ENCODE measurements at places on chromosomes 2 and 18.

GRCh38 chr2:103232865-103233264, 471.0 kb downstream of the TMEM182 start:
- DNase-seq: no peak

DNA sequence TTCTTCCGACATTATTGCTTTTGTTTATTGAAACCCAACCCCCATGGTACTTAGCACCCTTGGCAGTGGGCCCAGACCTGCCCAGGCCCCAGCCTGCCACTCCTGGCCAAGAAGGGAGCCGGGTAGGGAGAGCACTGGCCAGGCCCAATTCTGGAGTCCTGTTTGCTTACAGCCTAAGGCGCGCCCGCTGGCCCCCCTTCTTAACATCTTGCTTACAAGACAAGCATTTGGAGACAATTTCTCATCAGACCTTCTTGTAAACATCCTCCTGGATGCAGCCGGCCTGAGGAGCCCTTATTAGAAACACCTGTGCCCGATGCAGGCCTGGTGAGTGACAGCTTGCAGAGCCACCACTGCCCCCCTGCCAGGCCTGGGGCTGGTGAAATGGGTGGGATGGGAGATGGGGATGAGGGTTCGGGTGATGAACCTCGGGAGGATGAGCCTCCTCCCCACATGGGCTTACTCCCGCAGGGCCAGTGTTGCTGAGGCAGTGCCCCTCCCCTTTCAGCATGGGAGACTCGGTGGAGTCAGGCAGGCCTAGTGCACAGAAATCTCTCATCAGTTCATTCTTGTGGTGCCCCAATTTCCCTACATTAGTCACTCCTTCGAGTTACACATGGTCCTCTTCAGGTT, 217.5 kb downstream of the CYP26B1 start:
- no peak for DNase-seq

GRCh38 chr2:168592181-168592831, 136.2 kb downstream of the CERS6 start:
- DNase-seq: no peak

GRCh38 chr2:178756843-178757242, 50.4 kb downstream of the TTN start:
- no peak for DNase-seq

DNA sequence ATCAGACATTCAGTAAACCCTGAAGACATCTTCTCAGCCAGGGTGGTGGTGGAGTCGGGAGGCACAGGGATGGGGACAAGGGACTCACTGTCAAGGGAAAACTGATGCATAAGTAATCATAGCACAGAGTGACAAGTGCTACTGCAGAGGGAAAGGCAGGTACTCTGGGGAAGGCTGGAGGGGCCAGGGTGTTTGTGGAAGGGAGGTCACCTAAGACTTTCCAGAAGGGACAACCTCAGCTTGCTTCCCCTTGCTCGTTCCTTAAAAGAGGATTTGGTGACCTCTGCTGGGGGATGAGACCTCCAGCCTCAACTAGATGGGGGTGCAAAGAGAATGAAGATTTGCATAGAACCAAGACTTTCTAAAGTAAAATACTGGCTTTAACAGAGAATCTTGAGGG, 99.5 kb downstream of the SLC4A3 start:
- no peak for DNase-seq

DNA sequence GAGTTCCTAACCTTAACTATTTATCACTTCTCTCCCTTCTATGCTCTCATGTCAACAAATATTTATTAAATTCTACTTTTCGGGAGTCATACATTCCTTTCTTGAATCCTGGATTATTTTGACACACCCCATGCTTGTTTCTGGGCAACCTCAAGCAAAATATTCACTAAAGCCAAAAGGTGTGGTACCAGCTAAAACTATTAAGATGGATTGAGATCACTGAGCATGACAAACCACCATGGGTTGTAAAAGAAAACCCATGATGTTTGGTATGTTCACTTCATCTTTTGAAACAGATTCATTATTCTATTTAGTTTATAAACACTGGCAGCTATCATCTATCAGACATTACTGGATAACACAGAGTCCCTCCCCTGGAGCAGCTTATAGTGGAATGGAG, 32.5 kb downstream of the DPP4 start:
- DNase-seq: no peak

DNA sequence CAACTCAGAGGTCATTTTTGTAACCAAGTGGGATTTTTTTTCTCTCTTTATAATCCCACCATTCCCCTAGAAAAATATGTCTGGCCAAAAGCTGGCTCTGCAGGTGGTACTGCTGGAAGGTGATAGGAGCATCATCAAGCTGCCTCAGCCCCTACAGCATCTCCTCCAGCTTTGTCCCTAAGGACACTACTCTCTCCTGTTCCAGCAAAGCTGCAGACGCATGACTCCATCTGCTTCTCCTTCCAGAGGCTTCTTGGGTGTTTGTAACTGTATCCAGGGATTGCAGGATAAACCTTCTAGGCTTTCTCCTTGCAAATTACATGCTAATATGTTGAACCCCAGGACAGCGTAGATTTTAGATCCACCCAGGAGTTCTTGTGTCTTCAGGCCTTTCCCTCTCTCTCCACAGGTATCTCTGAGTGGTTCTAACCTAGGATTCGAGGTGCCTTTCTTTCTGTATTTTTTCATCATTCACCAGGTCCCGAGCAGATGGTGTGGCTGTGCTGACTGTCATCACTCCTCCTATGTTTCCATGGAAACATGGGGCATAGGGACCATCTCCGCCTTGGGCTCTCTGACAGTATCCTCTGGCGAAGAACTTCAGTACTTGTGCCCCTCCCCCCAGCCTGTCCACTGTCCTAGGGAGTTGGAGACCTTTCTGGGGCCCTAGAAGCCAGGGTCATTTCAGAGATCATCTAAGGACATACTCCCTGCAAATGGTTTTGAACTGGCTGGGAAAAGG, 34.3 kb downstream of the AFF3 start:
- DNase-seq: peak; percentile 92

DNA sequence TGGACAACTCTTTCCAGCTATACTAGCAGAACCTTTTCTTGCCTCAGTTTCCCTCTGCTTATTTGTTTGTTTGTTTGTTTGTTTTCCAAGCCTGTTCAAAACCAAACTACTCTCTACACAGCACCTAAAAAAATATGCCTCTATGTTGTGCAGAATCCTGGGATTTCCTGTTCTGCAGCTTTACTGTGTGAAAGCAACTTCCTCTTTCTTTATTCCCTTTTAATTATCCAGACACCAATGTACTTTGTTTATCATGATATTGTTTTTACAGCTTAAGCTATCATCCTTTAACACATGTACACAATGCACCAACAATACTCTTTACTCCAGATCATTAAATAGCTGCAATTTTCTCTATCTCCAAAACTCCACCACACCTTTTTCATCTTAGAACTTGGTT, 259.5 kb downstream of the EPHA4 start:
- no peak for DNase-seq

DNA sequence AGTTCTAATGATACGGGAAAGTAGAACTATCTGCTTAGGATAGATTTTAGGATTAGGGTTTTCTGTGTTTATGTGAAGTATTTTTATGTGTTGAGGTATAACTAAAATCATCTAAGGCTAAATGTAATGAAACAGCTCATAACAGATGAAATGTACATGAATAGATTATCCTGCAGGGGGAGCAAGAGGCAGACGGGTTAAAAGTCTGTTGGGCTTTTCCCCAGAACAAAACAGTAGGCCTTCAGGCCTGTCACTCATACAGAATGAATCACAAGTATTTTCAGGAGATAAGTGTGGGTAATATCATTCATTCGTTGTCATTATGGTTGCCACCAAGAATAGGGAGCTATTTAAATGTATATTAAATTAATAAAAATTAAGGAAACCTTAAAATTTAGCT, 107.9 kb upstream of the IL1R2 start:
- DNase-seq: peak; percentile 13

DNA sequence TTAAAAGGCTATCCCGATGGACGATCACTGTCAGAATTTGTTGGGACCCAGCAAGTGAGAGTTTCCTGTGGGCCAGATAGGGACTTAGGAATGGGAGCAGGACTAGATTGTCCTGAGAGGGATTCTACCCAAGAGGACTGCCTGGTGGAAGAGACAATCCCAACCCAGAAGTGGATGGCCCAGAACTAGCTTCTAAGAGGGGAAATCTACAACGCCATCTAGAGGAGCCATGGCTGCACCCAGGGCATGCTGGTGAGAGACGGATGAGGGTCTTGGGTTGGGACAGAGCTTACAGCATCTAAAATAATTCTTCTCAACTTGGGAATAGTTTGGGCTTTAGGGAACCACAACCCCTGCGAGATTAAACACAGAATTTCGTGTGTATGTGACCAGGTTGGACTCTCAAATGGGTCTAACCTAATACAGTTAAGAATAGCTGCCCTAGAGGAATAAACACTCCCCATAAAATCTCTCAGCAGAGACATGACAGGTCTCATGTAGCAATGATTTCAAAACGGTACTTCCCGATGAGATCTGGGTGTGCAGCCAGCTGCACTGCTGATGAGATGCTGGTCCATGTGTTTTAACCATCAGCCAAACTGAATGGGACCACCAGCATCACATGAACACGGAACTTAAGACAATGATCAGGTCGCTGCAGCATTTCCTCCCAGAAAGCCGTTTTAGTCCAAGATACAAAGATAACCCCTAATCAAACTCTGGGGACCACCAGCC, 50.8 kb downstream of the CCBE1 start:
- no peak for DNase-seq

DNA sequence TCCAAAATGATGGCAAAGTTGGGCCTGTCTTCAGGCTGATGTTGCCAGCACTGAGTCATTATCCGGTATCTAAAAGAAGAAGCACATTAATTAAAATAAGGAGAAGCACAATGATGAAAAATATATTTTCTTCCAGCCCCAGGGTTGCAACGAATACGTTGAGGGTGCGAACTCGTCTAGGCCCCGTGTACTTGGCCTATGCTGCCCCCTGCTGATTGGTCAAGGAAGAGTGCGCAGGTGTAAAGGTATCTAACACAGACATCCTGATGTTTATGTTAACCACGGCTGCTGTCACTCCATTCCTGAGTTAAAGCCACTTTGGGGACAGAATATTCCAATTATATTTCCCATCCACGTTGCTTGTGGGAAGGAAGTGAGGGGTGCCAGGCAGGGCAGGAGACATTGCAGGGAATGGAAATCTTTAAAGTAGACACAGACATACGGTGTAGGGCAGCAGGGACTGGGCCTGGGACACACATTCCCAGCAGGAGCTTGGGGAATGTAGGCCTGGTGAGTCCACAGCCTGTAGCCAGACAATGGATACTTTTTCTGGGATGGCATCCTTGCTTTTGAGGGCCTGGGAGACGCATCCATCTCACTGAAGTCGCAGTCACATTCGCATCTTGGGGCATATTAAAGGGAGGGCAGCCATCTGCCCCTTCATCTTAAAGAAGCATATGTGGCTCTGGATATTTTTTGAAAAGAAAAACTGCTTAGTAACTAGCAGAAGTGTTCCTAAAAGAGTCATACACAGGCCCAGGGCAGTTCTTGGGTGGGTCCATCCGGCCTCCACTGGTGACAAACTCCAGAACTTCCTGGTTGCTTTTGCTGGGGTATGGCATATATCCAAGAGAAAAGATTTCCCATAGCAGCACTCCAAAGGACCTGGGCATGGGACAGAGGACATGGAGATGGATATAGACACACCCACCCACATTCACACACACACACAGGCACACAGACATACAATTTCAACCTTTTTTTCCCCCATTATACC, 81.9 kb downstream of the CLIP4 start:
- peak; percentile 37 for DNase-seq

DNA sequence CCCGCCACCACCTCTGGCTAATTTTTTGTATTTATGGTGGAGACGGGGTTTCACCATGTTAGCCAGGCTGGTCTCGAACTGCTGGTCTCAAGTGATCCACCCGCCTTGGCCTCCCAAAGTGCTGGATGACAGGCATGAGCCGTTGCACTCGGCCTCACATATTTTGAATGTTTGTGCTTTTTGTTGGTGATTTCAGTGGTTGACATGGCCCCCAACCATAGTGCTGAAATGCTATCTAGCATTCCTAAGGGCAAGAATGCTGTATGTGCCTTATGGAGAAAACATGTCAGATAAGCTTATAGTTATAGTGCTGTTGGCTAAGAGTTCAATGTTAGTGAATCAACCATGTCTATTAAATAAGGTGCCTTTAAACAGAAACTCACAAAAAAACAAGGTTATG, 8.9 kb downstream of the ZAP70 start:
- no peak for DNase-seq

GRCh38 chr2:45889053-45889452, 237.6 kb downstream of the PRKCE start:
- DNase-seq: peak; percentile 99

- no peak for DNase-seq
Observed at GRCh38 chr2:15899327-15899612, 41.1 kb upstream of the MYCN start.

GRCh38 chr2:1494257-1494656, 81.0 kb downstream of the TPO start:
- no peak for DNase-seq

- DNase-seq: no peak
Observed at GRCh38 chr2:195486987-195487644, 169.9 kb upstream of the SLC39A10 start.

- no peak for DNase-seq
Observed at GRCh38 chr2:191693778-191694177, 15.8 kb downstream of the NABP1 start.

GRCh38 chr18:41060967-41061366, 894.1 kb upstream of the PIK3C3 start:
- DNase-seq: no peak

- no peak for DNase-seq
Observed at GRCh38 chr2:241914542-241914941, 45.0 kb downstream of the RTP5 start.

DNA sequence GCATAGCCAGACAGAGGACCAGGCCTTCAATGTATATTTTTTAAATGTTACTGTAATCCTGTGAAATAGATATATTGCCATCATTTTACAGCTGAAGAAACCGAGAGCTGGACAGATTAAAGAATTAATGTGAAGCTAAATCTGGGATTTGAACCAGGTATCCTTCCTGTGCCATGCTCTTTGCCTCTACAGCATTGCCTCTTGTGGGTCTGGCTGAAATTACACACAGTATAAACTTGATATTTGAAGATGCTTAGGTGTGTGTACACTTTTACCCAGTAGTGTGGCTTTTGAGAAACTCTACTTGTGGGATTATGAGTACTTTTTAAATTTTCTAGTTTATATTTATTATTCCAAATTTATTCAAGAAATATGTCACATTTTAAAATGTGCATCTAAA, 264.5 kb downstream of the CNTNAP5 start:
- no peak for DNase-seq

DNA sequence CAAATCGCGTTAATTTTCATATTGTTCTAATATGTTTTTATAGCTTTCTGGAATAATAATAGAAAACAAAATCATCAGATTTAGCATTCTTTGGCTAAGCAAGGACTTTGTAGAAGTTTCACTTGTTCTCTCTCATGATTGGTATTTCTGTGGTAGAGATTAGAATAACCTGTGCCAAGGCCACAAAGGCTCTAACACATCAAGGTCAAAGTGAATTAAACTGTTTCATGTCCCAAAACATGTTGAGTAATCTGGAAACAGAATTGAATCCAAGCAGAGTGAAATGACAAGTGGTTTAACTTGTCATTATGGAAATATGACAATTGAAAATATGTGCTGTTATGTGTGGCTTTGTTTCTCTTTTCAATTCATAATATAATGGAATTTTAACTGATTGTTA, 617.4 kb downstream of the CCDC85A start:
- no peak for DNase-seq

GRCh38 chr2:237956402-237956736, 10.4 kb upstream of the UBE2F start:
- no peak for DNase-seq
